Fibroblast of skin of left quadriceps (primary cell): ENCODE measurements at places on chromosomes 7 and 10.

- DNase-seq: no peak
Measured at GRCh38 chr7:88293866-88294265, 12.8 kb downstream of the STEAP4 start.

DNA sequence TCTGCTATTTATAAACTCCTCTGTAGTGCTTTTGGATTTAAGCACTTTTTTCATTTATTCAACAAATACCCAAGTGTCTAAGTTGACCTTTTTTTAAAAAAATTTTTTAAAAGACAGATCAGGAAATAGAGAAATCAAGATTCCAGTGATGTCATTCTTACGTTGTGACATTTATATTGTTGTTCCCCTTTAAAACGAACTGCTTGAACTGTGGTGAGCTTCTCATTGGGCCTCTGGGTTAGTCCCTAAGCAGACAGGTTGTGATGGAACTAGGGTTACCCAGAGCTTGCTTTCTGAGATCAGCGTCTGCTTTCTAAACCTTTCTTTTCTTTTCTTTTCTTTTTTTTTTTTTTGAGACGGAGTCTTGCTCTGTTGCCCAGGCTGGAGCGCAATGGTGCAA lies 22.4 kb downstream of the GATA3 start:
- no peak for DNase-seq

DNA sequence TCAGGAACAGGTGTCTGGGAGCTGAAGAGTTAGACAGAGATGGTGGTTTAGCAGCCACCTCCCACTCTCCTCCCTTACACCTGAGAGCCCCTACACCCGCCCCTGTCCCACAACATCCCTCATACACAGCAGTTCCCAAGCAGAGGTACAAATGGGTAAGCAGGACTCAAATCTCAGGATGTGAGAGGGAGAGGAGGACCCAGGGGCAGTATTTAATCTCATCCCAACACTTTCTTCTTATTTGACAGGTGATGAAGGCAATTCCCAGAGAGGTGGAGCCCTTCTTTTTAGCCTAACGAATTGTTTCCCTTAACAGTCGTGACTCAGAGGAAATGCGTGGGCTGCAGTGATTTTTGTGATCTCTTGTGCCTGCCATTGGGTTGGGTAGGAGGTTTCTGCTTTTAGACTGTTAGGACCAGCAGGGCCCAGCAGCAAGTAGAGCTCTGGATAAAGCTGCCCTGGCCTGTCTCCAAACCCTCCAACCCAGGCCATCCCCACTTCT lies 191.3 kb downstream of the HECW1 start:
- no peak for DNase-seq

- DNase-seq: no peak
Measured at GRCh38 chr7:31028417-31028992, 23.6 kb upstream of the ADCYAP1R1 start.

- DNase-seq: no peak
Measured at GRCh38 chr7:22653951-22654350, 73.0 kb upstream of the IL6 start.

DNA sequence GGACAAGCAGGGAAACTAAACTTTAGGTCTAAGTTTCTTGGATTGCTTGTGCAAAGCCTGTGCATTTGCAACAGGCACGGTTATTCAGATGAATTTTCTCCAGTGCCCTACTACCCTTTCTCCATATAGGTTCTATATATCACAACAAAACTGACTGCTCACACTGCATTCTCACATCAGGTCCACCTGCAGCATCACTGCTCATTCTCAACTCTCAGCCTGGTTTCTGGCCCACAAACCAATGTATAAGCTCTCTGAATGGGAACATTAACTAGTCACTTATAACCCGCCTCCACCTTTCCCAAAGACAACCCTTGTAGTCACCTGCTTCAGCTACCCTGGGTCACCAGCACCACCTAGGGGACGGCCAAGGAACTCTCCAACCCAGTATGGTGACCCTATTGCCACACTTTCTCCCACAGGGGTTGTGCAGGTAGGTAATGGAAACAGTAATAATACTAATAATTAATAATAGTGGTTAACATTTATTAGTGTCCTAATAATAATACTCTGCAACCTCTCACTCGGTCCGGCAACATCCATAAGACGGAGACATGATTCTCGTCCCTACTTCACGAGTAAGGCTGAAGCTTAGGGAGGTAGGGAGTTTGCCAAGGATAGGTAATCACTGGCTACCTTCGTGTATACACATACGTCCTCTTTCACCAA lies 97.3 kb downstream of the CLEC2L start:
- DNase-seq: no peak

GRCh38 chr7:7808626-7809025 lies 90.2 kb upstream of the RPA3 start:
- DNase-seq: no peak

GRCh38 chr10:30403494-30403893 lies 30.5 kb upstream of the MAP3K8 start:
- no peak for DNase-seq

- no peak for DNase-seq
Measured at GRCh38 chr10:24414597-24414996, 205.7 kb downstream of the KIAA1217 start.

GRCh38 chr10:96743988-96744585 lies 23.8 kb upstream of the PIK3AP1 start:
- DNase-seq: no peak
